Vagina (tissue), 2 donors: ENCODE measurements at places on chromosomes 4 and X.

- DNase-seq: no peak
These were observed 179.5 kb downstream of the GABRB1 start for GRCh38 chr4:47210828-47211227.

DNA sequence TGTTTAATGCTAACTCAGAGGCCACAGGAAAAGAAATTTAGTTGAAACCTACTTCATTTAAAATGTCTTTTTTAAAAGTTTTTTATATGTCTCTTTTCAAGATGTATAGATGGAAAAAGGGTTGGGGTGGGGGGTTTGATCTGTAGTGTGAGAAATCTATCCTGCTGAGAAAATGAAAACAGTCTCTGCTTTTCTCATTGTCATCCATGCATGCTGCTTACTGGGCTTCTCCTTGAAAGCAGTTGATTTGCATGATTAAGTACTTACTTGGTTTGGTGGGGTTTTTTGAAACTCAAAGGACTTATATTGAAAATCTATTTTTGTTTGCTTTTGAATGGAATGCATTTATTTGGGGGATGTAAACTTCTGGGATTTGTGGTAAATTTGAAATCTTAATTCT lies 313.6 kb upstream of the DKK2 start:
- no peak for DNase-seq

DNA sequence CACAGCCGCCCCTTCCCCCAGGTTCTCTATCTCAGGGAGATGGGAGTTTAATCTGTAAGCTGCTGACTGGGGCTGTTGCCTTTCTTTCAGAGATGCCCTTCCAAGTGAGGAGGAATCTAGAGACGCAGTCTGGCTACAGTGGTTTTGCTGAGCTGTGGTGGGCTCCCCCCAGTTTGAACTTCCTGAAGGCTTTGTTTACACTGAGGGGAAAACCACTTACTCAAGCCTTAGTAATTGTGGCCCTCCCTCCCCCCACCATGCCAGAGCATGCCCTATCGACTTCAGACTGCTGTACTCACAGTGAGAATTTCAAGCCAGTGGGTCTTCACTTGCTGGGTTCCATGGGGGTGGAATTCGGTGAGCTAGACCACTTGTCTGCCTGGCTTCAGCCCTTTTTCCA lies 131.3 kb downstream of the FAAH2 start:
- no peak for DNase-seq

DNA sequence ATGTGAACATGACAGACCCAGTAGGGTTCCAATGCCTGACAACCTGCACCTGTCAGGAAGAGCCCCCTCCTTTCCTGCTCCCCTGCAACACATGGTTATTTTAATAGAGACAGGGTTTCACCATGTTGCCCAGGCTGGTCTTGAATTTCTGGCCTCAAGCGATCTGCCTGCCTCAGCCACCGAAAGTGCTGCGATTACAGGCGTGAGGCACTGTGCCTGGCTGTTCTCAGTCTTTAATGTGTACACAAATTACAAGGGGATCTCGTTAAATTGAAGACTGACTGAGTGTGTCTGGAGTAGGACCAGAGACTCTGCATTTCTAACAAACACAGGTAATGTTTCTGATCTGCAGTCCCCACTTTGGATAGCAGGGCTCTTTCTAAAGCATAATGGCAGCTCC lies 55.4 kb downstream of the NPNT start:
- DNase-seq: no peak

GRCh38 chr4:162403419-162403818 lies 239.6 kb upstream of the FSTL5 start:
- no peak for DNase-seq

DNA sequence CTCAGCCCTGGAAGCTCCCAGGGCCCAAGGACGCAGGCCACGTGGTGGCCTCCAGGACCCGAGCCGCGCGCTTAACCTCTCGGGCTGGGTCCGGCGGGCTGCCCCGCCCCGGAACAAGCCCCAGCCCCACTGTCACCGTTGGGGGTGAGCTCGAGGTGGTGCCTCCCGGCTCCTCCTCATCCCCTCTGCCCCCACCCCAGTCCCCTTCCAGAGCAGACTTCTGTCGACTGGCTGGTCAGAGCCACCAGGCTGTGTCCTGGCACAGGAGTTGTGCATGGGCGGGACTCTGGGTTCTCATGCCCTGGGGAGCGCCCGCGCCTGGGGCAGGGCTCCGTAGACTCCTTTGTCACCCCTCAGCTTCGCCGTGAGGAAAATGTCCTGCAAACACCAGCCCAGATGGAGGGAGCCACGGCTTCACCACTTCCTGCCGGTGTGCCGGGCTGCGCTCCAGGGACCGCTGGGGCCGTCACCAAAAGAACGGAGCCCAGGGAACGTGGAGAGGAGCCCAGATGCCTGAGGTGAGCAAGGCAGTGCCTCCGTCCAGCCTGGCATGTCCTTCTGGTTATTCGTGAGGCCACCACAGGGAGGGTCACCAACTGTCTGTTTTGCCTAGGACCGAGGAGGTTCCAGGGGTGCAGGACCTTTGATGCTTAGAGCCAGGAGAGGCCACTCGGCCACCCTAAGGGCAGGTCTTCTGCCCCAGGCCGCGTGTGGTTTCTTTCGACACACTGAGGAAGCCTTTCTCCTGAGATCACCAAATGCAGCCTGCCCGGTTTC lies 7.1 kb upstream of the RGS12 start:
- DNase-seq: peak; percentile 83

- DNase-seq: no peak
These were observed 7.8 kb upstream of the PPARGC1A start for GRCh38 chr4:23897564-23898109.

- no peak for DNase-seq
These were observed 5.7 kb downstream of the NIPAL1 start for GRCh38 chr4:48022192-48022799.

GRCh38 chrX:29834764-29835163 lies 380.6 kb upstream of the MAGEB2 start:
- DNase-seq: no peak

DNA sequence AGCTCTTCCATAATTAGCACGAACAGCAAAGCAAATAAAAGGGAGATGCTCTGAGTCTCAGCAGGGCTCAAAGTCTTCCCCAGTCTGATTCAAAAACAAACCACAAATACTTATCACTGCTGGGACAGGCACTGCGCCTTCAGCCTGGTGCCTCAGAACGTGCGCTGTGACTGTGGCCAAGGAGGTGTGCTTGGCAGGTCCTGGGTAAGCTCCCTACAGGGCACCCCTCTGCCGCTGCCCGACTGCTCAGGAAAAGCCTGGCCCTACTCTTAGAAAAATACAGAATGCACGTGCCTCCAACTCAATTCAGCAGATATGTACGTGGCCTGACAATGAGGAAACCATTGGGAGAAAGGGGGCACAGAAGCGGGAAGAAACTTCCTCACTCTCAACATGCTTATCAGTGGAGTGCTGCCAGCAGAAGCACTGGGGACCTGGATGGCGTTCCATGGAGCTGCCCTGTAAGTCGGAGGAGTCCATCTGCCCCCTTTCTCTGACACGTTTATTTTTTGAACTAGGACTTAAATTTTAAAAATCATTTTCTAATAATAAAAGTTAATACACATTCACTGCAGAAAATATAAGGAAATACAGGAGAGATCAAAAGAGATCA lies 86.8 kb downstream of the GATB start:
- no peak for DNase-seq

DNA sequence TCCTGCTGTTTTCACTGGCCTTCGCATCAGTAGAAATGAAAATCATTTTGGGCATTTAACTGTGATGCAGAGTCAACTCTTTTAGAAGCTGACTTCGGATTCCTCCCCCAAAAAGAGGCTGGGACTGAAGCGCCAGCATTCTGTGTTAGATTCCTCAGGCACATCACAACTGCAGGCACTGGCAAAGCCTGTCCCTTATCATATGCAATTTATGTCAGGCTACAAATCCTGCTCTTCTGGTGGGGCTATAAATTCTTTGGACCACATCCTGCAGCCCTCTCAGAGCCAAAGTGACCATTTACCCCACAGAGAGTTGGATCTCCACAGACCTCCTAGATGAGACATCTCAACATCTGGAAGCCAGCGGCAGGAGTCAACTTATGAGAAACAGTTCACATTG lies 138.4 kb downstream of the CBR4 start:
- no peak for DNase-seq

- DNase-seq: no peak
These were observed 175.7 kb upstream of the TBC1D9 start for GRCh38 chr4:140931911-140932310.
